ENCODE measurements at places on chromosomes 5 and 9.

DNA sequence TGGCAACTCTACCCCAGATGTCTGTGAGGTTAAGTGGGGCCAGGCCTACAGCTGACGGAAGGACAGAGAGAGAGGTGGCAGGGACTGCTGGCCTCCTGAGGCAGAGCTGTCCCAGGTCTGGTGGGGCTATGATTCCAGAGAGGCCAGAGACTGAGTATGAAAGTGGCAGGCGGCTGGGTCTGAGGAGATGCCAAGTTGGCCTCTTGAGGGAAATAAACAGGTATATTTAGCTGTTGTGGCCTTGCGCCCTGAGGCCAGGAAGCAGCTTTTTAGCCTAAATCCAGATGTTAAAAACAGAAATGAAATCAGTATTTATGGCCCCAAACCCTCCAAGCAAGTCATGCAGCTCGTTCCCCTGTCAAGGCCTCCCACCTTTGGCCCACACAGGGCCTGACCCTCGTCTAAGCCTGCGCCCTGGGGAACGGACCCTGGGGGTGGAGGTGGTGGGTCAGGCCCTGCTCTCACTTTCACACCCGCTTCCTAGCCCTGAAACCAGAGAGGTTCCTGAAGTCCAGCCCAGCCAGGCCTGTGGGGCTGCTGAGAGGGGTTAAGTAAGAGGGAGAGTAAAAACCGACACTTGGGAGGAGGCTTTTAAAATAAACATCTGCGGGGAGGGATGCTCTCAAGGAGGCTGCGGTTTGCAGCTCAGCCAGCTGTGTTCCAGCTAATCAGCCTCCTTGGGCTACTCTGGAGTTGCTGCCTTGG, 18.7 kb downstream of the PCDHGC5 start:
- no peak for DNase-seq

- no peak for DNase-seq
These were observed 255.1 kb upstream of the NREP start for GRCh38 chr5:112012104-112012503.

DNA sequence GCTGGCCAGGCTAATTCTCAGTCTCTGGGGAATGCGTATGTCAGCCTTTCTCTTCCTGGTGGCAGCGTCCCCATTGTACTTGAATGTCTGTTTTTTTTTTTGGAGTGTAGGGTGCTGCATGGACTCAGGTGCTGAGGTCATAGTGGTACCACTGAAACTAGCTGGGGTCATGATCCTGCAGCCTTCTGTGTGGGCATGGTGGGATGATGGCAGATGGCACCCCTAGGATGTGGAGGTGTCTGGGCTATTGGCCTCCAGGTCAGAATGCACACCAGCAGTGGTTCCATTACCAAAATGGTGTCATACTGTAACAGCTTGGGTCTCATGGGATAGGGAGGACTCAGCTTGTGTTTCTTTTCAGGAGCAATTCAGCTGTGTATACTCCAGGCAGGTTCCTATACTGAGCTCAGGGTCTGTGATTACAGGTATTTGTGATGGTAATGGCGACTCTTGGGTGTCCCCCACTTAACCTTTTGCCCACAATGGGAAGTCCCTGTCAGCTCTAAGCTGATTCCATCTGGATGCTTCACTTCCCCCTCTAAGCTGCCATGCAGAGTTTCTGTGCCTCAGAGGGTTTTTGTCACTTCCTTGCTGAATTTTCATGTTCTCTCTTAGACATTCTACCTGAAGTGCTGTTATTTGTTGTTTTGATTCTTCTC, 17.9 kb downstream of the HSD17B4 start:
- no peak for DNase-seq

DNA sequence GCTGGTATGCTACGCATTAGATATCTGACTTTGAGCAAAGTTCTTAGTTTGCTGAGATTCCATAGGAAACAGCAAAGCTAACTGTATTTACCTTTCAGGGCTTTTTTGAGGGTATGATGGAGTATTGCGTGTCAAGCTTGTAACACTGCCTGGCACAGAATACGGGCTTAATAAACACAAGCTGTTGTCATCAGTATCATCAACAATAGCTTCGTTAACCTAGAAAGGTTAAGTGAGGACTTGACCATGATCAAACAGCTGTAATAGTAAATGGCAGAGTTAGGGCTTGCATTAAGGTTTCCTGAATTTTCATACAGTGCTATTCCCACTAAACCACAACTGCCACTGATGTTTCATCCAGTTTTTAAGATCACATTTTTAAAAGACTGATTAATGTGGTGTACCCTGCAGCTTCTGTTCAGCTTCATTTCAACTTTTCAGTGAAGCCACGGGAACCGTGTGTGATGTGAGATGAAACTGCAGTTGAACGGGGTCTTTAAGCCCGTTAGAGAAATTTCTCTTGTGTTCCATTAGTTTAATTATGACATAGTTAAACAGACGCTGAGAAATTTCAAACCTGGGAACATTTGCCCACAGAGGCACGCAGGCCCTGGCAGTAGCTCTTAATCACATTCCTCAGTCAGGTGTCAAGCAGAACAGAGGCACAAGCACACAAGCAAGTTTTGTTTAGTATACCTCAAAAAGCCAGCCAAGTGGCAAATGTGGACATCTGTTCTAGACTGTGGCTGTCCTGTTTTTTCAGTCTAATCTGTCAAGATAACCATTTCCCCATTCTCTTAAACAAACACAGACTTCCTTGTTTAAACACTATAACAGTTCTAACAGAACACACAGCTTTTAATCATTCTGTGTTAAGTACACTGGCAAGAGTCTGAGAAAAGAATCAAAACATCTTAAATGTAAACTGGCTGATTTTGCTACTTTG, 147.1 kb downstream of the ZNF608 start:
- no peak for DNase-seq

DNA sequence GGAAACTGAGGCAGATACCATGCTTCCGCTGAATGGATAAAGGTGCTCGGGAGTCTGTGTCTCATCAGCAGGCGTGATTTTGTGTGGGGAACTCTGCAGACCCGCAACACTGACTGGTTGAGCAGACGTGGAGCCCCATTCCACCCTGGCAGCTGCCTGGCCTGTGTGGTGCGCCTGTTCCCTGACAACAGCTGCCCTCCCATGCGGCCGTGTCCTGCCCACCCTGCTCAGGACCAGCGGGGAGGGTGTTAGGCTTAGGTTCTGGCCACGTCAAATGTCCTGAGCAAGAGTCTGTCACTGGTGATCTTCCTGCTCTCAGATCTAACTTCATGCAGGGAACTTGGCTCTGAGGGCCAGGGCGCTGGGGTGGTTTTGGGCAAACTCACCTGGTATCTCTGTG, 417.7 kb upstream of the IRX4 start:
- DNase-seq, result no peak

GRCh38 chr5:167916261-167916691, 375.2 kb upstream of the WWC1 start:
- no peak for DNase-seq

DNA sequence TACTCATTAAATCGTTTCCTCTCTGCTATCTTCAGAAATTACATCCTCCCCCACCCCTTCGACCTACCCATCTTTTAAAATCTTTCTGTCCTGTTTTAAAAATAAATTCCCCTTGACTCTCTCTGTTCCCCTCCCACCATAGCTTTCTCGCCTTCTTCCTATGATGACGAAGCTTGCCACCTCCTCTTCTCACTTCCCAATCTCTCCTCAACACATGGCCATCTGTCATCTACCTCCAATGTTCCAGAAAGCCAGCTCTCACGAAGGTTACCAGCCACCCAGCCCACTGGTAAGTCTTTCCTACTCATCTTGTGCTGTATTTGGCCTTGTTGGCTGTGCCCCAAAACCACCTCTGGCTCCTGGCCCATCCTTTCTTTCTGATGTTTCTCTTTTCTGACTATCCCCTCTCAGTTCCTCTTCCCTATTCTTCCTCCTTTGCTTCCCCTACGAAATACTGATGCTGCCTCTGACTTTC, 346.3 kb downstream of the ENC1 start:
- no peak for DNase-seq

DNA sequence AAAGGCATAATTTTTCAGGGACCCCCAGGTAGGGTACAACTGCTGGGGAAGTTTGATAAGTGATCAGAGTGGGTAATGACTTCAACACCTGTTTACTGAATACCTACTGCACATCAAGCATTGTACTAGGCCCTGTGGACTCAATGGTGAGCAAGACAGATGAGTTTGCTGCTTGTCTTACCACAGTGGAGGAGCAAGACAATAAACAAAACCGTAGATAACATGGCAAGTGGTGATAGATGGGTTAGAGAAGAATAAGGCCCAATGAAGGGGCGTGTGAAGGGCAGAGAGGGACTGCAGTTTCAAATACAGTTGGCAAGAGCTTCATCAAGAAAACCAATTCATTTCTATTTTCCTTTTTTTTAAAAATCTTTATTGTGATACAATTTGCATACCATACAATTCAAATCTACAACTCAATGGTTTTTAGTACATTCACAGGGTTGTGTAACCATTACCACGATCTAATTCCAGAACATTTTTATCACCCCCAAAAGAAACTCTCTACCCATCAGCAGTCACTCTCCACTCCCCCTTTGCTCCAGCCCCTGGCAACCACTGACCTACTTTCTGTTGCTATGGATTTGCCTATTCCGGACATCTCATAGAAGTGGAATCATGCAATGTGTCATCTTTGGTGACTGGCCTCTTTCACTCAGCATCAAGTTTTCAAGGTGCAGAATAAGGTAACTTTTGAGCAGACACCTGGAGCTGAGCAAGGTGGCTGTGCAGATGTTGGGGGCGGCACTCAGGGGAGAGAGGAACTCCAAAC, 31.9 kb upstream of the HAND1 start:
- no peak for DNase-seq

GRCh38 chr5:133801955-133802751, 166.3 kb downstream of the C5orf15 start:
- no peak for DNase-seq

DNA sequence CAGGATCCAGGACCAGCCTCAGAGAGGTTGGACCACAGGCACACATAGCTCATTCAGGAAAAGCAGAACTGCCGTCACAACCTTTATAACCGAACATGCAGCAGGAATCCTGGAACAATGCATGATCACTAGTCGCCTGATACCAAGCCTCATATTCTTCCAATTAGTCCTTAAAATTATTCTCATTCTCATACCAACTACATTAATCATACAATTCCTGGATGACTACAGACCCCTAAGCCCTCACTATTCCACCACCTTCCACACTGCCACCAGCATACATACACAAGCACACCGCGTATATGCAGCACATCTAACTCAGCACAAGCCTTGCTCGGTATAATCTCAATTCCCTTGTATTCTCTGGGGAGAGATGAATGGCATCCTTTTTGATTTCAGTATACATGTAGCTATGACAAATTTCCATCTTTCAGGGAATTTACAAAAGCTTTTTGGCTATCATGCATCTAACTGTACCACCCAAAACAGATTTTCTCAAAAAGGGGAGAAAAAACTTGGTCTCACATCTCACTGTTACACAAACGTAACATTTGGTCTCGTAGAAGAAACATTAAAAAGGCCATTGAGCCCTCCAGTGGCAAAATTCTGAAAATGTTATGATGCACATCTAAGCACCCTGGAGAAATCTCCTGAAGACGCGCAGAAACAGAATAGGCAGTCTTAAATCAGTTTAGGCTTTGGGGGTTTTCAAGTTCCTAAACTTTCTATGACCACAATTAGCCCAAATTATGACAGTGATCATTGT, 46.2 kb downstream of the MCTP1 start:
- DNase-seq, result no peak

DNA sequence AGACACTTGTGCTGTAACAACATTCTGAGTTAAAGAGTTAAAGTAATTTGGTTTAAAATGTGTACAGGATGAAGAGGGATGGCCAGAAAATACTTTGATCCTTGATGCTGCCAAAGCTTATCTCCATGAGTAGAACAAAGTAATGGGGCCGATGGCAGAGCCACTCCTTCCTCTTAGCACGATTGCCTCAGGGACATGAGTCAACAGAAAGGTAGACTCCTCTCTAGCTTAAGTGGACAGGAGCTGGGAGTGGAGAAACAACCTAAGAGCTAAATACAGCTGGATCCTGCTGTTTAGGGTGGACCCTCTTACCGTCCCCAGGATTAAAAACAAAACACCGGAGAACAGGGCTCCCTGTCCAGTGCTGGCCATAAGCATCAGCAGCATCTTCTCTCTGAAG, 267.3 kb downstream of the IRX1 start:
- DNase-seq, result no peak

DNA sequence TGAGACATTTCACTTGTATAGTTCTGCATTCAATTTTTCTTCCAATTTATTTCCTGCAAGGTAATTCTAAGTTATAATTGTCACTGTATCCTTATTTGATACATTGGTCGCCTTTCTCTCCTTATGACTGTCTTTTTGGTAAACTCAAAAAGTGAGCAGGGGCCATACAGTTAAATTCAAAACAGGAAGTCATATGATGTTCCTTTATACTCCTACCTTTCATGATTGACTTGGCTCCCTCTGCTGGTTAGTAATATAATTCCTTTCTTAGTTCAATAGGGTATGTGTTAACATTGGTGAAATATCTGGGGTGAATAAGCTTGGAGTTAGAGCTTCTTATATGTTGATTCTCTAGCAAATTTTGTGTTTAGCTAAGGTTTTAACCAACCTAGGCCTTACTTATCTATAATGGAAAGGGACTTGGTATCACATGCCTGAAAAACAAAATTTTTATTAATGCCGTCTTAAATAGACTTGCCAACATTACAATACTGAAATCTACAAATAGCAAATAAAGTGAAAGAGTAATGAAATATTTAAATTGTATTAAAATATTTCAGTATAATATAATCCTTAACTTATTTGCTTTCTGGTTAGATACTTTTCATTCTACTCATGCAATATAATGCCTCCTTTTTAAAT, 6.0 kb upstream of the NIPBL start:
- DNase-seq, result no peak

DNA sequence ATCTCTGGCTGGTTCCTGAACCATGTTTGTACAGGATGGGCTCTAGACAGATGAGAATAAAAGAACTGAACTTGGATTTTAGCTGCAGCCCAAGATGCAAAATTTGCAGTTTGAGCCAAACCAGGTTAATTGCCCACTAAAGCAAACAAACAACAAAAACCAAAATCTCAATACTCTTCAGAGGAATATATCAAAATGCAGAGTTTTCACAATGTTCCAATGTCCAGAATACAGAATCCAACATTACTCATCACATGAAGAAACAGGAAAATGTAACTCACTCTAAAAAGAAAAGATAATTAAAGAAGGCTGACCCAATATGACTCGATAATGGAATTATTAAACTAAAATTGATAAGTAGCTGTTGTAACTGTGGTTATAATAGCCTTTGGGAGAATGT, 20.4 kb downstream of the FOXI1 start:
- DNase-seq, result no peak

DNA sequence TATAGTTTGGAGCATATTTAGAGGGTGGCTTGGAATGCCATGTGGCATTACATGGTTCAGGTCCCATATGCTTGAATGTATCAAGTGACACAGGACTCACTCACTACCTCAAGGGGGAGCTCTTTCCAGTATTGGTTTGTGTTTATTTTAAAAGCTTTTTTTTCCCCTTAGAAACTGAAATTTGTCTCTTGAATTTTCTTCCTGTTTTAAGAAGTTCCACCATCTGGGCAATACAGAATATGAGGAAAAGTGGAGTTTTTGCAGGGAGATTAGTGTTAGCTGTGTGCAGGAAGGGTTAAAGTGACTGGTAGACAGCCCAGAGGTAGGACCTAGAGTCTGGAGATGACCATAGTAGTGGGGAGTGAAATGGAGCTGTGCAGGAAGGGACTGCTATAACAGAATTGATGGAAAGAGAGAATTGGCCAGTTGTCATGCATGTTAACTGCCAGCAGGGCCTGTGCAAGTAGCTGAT, 36.6 kb downstream of the CTNNA1 start:
- no peak for DNase-seq

All from esophagus squamous epithelium (tissue), 5 donors.